ENCODE measurements at places on chromosomes 4 and X. TPM values are rescaled to one million over a fixed set of nuclear protein-coding genes. Genes with fewer than 3 reads are reported as not detected.

The NSG1 gene
- 9.9 TPM for total RNA-seq

The CFAP299 gene
- not detected for total RNA-seq

The TRIM61 gene
- not detected for total RNA-seq

The MAGEA1 gene
- total RNA-seq = 0.11 TPM

The PRR32 gene
- not detected for total RNA-seq

The CPLX1 gene
- total RNA-seq = 0.28 TPM
